ENCODE measurements at places on chromosomes 5 and 9.

DNA sequence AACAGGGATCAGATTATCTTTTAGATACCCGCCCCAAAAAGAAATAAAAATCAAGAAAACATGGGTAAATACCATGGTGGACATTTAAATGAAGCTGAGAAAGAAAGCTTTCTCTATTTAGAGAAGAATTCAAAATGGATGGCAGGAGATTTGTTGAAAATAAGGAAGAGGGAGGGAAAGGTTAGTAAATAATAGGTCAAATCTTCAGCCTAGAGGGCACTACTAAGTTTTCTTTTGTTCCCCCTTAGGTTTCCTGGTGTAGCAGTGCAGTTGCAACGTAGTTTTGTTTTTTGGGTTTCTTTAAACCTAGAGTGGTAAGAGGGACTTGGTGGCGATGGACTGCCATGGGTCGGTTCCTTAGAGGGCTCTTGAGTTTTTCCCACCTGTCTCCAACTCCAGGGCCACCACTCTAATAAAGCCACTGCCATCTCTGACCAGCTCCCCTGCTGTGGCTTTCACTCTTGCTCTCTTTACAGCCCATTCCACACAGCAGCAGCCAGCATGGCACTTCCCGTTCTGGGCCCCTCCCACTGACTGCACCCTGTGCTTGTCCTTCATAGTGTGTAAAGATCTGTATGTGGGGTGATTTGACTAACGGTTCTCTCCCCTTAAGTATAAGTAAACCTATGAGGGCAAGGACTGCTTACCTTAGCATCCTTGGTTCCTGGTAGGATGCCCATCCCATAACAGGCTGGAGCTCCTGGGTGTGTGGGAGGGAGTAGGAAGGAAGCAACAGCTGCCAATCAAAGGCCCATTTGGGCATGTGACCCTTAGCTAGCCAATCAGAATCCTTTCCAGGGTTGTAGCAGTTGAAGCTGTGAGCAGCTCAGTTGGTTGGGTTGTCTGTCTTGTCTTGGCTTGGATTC is 118.3 kb downstream of the SLC1A3 start:
- peak; percentile 71 for DNase-seq

DNA sequence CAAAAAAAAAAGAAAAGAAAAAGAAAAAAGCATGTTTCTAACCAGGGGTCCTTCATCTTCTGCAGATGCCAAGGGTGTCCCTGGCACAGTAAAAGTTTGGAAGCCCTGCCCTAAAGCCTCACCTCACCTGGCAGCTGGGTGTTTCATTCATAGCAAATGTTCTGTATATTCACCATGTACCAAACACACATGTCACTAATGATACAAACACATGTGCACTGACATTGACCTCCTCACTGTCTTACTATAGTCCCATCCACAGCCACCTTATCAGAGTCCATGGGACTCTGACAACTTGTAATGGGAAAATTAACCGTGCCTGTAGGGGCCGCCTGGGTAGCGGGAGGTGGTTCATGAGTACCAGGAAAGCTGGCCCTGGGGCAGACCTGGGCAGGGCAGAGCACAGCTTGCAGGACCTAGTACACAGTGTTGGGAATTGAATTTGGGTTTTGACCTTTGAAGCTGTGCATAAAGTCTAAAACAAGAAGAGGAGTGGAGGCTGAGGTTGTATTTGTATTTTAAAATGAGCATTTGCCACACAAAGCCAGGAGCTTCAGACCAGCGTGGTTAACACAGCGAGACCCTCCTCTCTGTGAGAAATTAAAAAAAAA is 6.4 kb upstream of the MGAT4B start:
- no peak for DNase-seq

- DNase-seq, result no peak
Observed at GRCh38 chr9:91127653-91128052, 234.1 kb downstream of the AUH start.

- DNase-seq, result no peak
Observed at GRCh38 chr5:135821061-135821801, 13.2 kb upstream of the SLC25A48 start.
